H7 (cell line): ENCODE measurements at places on chromosomes 11 and 22. TPM values are rescaled to one million over a fixed set of nuclear protein-coding genes. Genes with fewer than 3 reads are reported as not detected.

TMPRSS4 gene
- 0.38 TPM in 1 of 2 replicates, not detected in the other for total RNA-seq

OR5P2 gene
- total RNA-seq: not detected in 2 replicates

SPI1 gene
- 0.42 and 0.81 TPM in 2 replicates for total RNA-seq

SLC22A12 gene
- total RNA-seq: not detected in 2 replicates

GPHA2 gene
- 2.4 TPM in 1 of 2 replicates, not detected in the other for total RNA-seq

KCNJ1 gene
- 0.07 TPM in 1 of 2 replicates, not detected in the other for total RNA-seq

SLC22A9 gene
- not detected in 2 replicates for total RNA-seq

DKK3 gene
- 8.8 and 15.3 TPM in 2 replicates for total RNA-seq

P4HA3 gene
- total RNA-seq: 0.14 TPM in 1 of 2 replicates, not detected in the other

PHF21B gene
- 17.7 and 20.2 TPM in 2 replicates for total RNA-seq

ST14 gene
- total RNA-seq: 4.5 and 4.7 TPM in 2 replicates

LDHAL6A gene
- not detected in 2 replicates for total RNA-seq

ZC3H7B gene
- 58.2 TPM in 2 replicates for total RNA-seq
